NCI-H1092 treated with DMSO at 0.1 percent for 48 hours (cell line): ENCODE measurements at places on chromosomes 11 and 22.

- no peak for DNase-seq
These were observed 3.6 kb upstream of the OR51L1 start for GRCh38 chr11:4991060-4991459.

DNA sequence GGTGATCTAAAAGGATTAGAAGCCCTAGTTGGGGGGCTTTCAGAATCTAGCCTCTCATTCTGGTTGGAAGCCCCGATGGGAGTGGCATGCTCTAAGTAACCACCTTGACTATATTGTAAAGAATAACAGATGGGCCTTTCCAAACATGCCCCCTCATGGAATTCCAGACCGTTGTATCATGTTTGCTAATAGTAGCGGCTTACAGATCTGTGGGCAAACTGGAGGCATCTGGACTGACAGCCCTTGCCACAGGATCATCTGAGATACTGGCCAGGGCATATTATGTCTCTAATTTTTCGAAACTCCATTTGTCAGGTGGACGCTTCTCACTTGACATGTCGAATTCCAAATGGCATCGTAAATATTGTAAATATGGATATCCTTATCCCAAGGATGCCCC, 10.5 kb downstream of the APIP start:
- no peak for DNase-seq

- DNase-seq: no peak
These were observed 20.2 kb upstream of the VSTM5 start for GRCh38 chr11:93870616-93871015.

DNA sequence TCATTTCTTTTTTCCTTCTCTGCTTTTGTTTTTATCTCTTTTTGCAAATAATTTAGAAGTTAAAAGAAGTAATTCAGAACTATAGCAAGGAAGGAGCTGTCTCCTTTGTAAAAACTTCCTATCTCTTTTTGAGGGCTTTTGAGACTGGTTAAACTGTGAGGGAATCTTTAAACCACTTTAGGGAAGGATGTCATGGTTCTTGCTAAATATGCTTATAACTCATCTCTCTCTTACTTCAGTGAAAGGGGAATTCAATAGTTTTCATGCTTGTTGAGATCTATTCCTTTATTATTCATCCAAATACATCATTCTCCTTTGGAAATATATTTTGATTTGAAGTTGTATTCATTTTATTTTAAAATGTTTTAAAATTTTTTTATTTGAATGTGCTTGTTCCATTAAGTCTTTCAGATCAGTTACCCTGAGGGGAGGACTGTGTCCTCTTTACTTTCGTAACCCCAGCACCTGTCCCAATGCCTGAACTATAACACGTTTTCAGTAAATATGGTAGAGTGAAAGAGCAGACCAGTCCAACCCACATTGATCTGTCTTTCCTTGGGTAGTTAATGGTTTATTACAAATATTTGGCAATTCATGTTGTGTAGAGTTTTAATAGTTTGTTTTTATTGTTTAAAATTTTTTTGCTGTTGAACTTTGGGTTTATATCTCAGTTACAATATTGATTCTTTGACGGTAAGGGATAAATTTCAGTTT, 27.5 kb downstream of the AMOTL1 start:
- no peak for DNase-seq

DNA sequence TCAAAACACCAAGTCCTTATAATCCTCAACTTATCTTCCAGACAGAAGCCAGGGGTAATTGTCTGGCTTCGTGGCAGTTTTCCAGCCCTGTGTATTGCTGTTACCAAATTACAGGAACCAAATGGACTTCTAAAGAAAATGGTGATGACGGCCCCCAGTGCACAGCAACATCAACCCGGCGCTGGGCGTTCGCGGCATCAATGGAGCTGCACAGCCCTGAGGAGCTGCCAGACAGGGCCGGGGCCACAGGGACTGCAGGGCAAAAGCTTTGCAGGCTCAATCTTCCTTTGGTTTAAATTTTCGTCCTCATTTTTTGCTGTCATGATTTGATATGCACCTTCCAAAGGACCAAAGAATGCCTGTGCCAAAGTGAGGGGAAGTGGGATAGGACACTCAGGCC, 292.5 kb downstream of the BRD1 start:
- DNase-seq: no peak

- DNase-seq: no peak
These were observed 830 bp downstream of the ACAT1 start for GRCh38 chr11:108122166-108122628.

GRCh38 chr11:23124996-23125395, 264.7 kb upstream of the CCDC179 start:
- DNase-seq: no peak

GRCh38 chr11:107139396-107139795, 121.1 kb upstream of the GUCY1A2 start:
- no peak for DNase-seq

DNA sequence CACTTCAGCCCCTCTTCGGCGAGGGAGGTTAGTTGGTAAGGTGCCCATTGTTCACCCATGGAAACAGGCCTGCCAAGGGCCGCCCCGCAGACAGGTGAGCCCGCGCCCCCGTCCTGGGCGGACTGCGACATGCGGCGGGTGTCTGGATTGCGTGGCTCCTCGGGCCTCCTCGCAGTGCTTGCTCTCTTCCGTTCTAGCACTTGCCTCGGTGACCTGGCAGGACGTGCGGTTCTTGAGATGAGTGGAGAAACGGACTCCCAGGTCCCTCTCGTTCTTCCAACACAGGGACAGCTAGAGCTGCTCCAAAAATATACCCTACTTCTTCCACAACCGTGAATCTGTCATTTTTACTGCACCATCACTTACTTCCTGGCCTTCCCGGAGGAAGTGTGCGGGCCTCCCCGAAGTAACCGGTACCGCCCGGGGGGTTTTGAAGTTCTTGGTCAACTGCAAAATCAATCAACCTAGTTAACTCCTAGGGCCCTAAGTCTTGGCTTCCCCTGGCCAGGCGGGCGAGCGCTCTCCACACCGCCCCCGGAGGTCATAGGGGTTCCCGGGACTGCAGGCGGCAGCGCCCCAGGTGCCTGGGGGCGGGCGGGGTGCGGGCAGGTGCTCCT, 745 bp upstream of the ZBTB44 start:
- DNase-seq: peak; percentile 60

DNA sequence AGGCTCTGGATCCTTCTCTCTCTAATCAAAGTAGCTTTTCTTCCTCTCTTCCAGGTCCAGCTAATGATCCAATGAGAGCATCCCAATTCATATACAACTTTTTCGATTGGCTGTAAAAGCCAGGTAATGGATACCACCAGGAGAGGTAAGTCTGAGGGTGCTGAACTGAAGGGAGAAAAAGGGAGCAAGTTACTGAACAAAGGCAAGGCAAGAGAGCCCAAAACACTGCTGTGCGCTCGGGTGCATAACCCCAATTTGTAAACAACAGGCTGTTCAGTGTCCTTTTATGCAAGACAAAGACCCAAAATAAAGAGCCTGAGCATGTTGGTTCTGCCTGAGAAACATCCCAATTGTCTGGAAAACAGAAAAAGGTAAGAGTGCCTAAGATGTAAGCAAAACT, 260.1 kb downstream of the DCDC1 start:
- no peak for DNase-seq

GRCh38 chr11:105229257-105229656, 89.7 kb upstream of the CARD18 start:
- DNase-seq: no peak

- DNase-seq: no peak
These were observed 15.8 kb downstream of the TMEM258 start for GRCh38 chr11:61776561-61777075.

DNA sequence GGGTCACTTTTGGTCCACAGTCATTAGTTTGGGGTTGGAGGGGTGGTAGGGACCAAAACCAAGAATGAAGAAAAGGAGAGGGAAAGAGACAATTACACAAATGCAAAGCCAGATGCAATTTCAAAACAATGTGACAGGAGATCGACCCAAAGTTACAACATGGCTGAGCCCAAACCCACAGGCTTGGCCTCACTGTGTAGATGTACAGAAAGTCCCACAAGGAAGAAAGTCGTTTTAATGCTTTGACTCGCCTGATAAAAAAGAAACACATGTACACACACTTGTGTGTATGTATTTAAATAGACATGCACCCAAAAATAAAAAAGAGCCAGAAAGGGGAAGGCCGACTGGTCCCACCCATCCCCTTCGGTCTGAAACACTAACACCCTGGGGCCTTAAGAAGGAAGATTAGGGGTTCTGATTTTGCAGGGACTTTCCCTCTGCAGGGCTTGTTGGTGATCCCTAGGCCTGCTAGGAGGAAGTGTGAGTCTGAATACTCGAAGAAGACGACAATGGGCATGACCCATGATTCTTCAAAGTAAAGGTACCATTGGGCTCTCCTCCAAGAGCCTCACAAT, 104.1 kb downstream of the ETS1 start:
- no peak for DNase-seq

DNA sequence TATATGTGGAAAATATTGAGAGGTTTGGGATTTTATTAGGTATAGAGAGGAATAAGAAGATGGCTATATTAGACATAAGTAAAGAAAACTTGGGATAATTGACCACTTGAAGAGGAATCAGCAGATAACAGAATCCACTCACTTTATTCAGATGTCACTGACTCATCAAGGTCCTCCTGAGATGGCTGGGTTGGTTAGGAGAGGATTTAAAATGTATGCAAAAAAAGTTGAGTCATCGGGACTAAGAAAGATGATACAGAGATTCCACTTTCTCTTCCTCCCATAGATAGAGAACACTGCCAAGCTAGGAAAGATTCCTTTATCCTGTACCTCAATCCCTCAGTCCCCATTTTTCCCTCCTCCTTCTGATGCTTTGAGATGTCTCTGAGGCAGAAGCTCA, at the start of gene OR6A2:
TSS of gene OR6A2 (minus strand) at position 288 of the 400 bp plus-strand sequence. CDS start 3,981 bp downstream, outside the sequence.
- DNase-seq: no peak

DNA sequence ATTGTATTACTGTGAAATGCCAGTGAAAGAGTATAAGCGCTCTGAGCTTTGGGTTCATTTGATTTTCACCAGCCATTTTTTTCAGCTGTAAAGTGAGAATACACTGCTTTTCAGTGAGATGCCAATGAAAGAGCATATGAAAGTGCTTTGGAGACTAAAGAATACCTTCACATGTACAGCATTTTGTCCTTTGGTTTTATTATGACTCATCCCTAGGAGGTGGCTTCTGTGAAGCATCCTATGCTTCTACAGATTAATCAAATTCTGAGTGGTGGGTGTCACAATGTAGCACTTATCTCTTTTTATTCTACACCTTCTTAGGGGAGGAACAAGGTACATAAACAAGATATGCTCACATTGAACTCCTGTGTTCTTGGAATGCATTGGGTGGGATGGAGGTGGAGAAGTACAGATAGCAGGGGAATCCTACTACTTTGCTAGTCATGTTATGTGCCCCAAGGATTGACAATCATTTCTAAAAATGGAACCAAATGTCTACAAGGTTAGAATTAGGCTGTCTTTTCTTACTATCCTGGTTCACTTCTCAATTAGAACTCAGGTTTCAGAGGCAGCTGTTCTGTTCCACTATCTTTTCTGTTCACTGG, 18.7 kb downstream of the TRIM44 start:
- no peak for DNase-seq

GRCh38 chr11:15735706-15736105, 620.6 kb downstream of the SOX6 start:
- no peak for DNase-seq

- DNase-seq: no peak
These were observed 2.5 kb downstream of the KCNJ4 start for GRCh38 chr22:38452373-38453065.

GRCh38 chr11:43547889-43548381, 132.6 kb upstream of the HSD17B12 start:
- no peak for DNase-seq

DNA sequence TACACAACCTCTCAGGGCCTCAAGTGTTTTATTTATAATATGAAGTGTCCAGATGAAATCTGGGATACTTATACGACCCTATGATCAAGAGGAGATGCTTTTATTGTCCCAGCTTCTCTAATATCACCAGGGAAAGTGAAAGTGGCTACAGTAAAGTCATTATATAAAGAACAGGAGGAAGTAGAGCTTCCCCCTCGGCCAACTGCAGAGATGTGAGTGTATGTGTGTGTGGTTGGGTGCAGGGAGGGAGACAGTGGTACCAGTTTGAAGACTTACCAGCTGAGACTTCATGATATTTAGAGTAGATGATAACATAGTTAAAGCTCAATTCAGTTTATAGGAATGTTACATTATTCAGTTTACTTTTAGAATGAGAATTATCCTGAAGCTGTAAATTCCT, 373.6 kb upstream of the DDI1 start:
- DNase-seq: no peak

GRCh38 chr11:111395081-111395480, 16.0 kb upstream of the POU2AF1 start:
- peak; percentile 60 for DNase-seq

DNA sequence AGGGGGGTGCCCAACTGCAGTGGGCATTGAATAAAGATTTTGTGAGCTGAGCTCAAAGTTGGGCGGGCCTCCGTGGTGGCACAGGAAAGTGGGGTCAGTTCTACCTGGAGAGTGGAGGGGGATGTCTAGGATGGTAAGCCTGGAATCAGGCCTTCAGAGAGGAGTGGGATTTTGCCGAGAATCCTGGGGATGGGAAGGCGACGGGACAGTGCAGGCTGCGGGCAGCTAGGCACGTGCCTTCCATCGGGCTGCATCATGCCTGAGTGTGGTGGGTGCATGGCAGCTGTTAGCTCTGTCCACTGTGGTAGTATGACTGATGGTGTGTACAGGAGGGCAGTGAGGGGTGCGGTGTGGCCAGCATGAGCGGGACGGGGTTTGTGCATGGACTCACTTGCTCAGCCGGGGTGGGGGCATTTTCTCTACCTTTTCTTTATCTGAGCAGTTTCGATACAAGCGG, 3.6 kb downstream of the SHANK3 start:
- DNase-seq: no peak

- DNase-seq: peak; percentile 40
These were observed 45.6 kb downstream of the ARFGAP3 start for GRCh38 chr22:42811459-42811858.

- DNase-seq: no peak
These were observed 91.5 kb downstream of the ABTB2 start for GRCh38 chr11:34266090-34266912.
